ENCODE measurements at places on chromosomes 5 and 9. TPM values are rescaled to one million over a fixed set of nuclear protein-coding genes. Genes with fewer than 3 reads are reported as not detected.

PRRC1 gene
- 59.9 TPM for total RNA-seq

COMMD10 gene
- total RNA-seq, result 31.4 TPM

IFNA21 gene
- total RNA-seq, result not detected

SPINK6 gene
- total RNA-seq, result not detected

SYK gene
- total RNA-seq, result 0.80 TPM

TTC1 gene
- total RNA-seq, result 47.5 TPM

IFNA2 gene
- total RNA-seq, result not detected

EIF4E1B gene
- not detected for total RNA-seq

ZNF618 gene
- total RNA-seq, result 0.80 TPM

LURAP1L gene
- not detected for total RNA-seq

MEGF10 gene
- not detected for total RNA-seq

EQTN gene
- not detected for total RNA-seq

STPG3 gene
- total RNA-seq, result not detected

KIAA0825 gene
- total RNA-seq, result 2.2 TPM

DIPK1B gene
- not detected for total RNA-seq

TERT gene
- not detected for total RNA-seq

COL27A1 gene
- total RNA-seq, result 1.3 TPM

TENT4A gene
- 44.9 TPM for total RNA-seq

NR5A1 gene
- not detected for total RNA-seq

FLT4 gene
- 10.3 TPM for total RNA-seq

TXNDC8 gene
- not detected for total RNA-seq

SPATA31A3 gene
- total RNA-seq, result not detected

RFK gene
- total RNA-seq, result 13.5 TPM

NR2F1-AS1 gene
- not detected for total RNA-seq

TAF11L5 gene
- not detected for total RNA-seq

ENTPD8 gene
- not detected for total RNA-seq

RLN1 gene
- 5.9 TPM for total RNA-seq

TMEM245 gene
- total RNA-seq, result 74.3 TPM

SHLD3 gene
- total RNA-seq, result 6.1 TPM

MXD3 gene
- 17.3 TPM for total RNA-seq

SLC6A7 gene
- total RNA-seq, result not detected

RFESD gene
- 9.1 TPM for total RNA-seq

PCDHA7 gene
- total RNA-seq, result not detected

ABO gene
- not detected for total RNA-seq

SPAG8 gene
- total RNA-seq, result 5.6 TPM

NUTM2G gene
- not detected for total RNA-seq

STC2 gene
- not detected for total RNA-seq

MSX2 gene
- not detected for total RNA-seq

HK3 gene
- total RNA-seq, result 1.5 TPM

WDR31 gene
- 0.33 TPM for total RNA-seq

SHOC1 gene
- not detected for total RNA-seq

N4BP3 gene
- total RNA-seq, result 2.0 TPM

PCDHGB7 gene
- 0.33 TPM for total RNA-seq

C5orf58 gene
- not detected for total RNA-seq

PCDHB15 gene
- total RNA-seq, result 0.53 TPM

GGTA1 gene
- total RNA-seq, result not detected

PCSK1 gene
- total RNA-seq, result not detected

OTP gene
- not detected for total RNA-seq

FSTL4 gene
- total RNA-seq, result not detected

LCN10 gene
- total RNA-seq, result 1.3 TPM

PCDHGA11 gene
- 0.20 TPM for total RNA-seq

ASPN gene
- total RNA-seq, result not detected

CDH9 gene
- total RNA-seq, result not detected

C9orf50 gene
- total RNA-seq, result not detected

KIAA1958 gene
- total RNA-seq, result 4.3 TPM

SPRY4 gene
- not detected for total RNA-seq

All from CD4-positive, alpha-beta memory T cell (primary cell).